ENCODE measurements at places on chromosomes 7 and 10. TPM values are rescaled to one million over a fixed set of nuclear protein-coding genes. Genes with fewer than 3 reads are reported as not detected.

AKR1E2 gene
- 3.3 TPM for polyA plus RNA-seq

- peak; percentile 32 for DNase-seq
Observed at GRCh38 chr7:75740846-75741497, 2.2 kb upstream of the HIP1 start.

GRCh38 chr7:112821345-112821744 is 31.2 kb upstream of the TMEM168 start:
- DNase-seq: no peak

DNA sequence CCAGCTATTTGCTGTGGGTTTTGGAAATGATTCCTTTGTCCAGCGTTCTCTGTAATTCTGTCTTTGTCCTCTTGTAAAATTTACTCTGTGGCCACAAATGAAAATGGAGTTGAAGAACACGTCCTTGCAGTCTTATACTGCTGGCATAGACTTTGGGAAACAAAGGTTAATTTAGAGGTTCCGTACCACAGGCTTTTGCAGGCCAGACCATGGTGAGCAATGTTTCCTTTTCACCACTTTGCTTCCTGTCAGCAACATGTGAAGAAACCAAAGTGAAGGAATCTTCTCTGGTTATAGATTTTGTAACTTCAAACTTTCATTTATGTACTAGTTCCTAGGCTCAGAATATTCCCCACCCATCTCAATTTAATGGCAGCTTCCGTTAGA is 488.5 kb downstream of the MDFIC start:
- no peak for DNase-seq

- DNase-seq: no peak
Observed at GRCh38 chr10:30420766-30421165, 13.2 kb upstream of the MAP3K8 start.

LEP gene
- polyA plus RNA-seq: not detected

DNA sequence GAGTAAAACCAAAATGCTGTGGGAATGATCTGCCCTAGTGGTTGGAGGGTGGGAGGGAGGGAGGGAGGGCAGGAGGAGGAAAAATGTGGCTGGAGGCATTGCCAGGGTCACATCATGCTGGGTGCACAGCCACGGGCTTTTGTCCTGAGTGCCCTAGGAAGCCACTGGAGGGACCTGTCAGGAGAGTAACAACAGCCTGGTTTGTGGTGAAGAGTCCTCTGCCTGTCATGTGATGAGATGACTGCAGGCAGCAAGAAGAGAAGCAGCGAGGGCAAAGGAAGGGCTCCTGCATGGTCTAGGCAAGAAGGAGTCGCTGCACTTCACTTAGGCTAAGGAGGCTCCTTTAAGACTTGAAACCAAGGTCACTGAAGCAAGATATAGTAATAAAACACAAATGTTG is 65.6 kb downstream of the PKD1L1 start:
- no peak for DNase-seq
